ENCODE measurements at places on chromosomes 1 and 21.
A peak's percentile ranks its signal among the peaks of the same experiment; 100 is the strongest.

DNA sequence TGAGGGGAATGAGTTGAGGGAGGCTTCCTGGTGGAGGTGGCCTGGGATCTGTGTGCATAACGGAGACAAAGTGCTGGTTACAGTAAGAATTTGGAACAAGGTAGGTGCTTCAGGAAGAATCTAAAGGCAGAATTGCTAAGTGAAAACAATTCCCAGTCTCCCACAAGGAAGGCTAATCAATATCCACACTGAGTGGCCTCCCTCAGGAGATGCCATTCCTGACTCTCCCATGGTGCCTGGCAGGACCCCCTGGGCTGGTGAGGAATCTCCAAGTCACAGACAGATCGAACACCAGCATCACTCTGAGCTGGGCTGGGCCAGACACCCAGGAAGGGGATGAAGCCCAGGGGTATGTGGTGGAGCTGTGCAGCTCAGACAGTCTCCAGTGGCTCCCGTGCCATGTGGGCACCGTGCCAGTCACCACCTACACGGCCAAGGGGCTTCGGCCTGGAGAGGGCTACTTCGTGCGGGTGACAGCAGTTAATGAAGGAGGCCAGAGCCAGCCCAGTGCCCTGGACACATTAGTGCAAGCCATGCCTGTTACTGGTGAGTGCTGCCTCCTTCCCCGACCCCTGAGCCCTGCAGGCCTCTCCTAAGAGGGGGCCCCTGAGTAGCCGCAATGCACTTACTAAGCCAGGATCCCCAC lies 30.7 kb downstream of the IGFN1 start:
- DNase-seq, result no peak

DNA sequence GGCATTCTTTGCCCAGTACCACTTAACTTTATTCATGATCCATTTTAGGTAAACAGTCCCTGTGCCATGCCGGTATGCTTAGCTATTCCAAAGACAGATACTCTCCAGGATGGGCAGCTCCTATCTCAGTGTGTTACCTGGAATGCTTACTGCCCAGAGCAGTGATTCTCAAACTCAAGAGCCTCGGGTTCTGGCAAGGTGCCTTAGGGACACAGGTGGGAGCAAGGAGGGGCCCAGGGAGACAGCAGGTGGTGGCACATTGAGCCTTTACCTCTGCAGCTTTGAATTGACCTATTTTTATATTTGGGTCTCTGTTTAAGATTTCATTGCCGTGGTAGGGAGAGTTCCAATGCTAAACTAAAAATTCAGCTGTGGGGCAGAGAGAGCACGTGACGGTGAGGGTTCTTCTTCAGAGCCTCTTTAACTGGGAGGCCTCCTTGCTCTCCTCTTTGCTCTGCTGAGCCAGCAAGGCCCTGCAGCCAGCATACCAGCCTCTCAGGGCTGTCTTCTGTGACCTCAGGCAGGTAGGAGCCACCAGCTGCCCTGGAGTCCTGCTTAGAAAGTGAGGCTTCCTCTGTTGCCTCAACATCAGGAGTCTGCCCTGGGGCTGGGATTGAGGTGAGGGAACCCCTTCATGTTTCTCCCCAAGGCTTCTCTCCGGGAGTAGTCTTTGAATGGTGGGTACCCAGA lies 20.2 kb downstream of the PHGDH start:
- DNase-seq, result no peak

GRCh38 chr1:222716393-222716792 lies 4.0 kb downstream of the BROX start:
- DNase-seq, result no peak

DNA sequence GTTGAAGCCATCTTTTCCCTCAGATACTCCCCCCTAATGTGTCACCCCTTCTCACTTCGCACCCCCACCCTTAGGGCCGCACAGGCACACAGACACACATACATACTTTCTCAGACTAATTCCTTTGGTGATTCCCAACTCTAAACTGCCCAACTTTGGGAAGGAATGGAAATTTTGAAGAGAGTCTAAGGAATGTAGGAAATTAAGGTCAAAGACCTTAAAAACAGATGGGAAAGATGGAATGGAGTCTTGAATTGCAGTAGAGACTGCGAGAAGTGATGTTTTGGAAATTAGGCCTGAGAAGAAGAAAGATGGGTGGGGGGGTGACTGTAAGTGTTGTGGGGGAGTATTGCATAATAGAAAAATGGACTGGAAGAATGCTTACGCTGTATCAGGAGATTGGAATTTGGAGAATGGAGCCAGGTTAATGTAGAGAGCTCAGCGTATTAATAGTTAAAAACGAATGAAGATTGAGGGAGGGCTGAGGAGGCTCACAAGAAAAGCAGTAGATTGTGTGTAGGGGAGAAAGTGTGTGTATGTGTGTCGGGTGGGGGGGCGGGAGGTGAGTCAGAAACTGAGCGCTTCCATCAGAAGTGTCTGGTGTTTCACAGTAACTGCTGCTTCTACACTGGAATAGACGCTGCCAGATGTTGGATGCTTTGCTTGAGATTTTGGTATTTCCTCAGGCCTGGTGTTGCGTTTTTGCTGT lies 1.7 kb downstream of the PIP5K1A start:
- DNase-seq, result peak; percentile 54

DNA sequence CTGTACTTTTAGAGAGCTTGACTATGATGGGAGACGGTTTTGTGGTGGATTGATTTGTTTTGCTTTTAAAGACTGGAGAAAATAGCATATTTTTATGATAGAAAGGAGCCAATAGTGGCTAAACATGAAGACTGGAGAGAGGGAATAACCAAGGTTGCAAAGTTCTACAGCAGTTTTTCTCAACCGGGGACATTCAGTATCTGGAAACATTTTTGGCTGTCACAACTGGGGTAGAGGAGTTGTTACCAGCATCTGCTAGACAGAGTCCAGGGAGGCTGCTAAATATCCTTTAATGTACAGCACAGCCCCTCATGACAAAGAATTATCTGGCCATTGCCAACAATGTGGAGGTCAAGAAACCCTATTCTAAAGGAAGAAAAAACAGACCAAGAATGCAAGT lies 38.4 kb upstream of the RAP1A start:
- DNase-seq, result no peak
